ENCODE measurements at places on chromosomes 12 and 14. TPM values are rescaled to one million over a fixed set of nuclear protein-coding genes. Genes with fewer than 3 reads are reported as not detected.

KRT3 gene
- polyA plus RNA-seq, result not detected

NEMF gene
- polyA plus RNA-seq, result 71.9 TPM

JPH4 gene
- polyA plus RNA-seq, result 0.53 TPM

TMEM179 gene
- 8.6 TPM for polyA plus RNA-seq

DNA sequence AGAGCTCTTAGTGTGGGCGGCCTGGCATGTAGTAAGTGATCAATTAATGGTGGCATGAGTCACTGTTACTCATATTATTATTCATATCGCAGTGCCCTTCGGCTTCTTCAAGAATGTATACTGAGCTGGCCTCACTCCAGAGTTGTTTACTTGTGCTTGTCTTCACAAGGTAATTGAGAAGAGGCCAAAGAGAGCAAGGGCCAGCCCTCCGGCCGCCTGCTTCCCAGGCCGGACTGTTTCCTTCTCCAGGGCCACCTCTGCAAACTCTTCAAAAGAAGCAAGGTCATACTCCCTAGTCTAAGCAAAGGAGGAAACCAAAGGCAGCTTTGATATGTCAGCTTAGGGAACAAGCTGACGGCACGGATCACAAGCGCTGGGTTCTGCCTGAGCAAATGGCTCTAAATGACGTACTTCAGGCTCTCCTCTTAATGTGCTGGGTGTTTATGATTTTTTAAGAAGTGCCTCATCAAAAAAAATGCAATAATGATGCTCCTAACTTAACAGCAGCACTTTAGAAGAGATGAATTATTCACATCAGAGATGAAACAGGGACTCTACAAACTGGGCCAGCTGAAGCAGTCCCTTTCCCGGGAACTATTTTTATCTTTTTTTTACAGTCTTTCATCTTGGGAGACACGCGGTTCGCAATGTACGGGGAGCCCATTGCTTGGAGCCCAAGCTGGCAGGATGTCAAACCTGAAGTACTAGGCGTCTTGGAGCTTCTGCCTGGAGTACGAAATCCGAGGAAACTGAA, 65.6 kb upstream of the DLK1 start:
- no peak for DNase-seq
- no peaks in the 10 kb centered on the region for H3K4me1 ChIP-seq
- H3K36me3 ChIP-seq, result no peaks in the 10 kb centered on the region

DNA sequence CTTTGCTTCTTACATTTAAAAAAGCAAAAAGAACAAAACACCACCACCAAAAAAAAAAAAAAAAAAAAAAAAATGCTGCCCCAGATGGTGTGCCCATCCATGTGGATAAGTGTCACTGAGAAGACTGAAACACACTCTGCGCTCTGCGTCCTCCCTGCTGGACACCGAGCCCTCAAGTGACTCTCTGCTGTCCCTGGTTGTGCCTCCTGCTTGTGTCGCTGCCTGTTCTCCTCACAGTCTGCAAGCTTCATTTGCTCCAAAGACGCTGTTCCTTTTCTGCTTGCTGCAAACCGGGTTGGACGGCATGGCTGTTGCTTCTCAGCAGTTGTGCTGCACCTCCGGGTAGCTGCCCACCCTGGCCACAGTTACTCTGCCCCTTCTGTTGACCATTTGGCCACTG, 276.2 kb upstream of the ATP2B1 start:
- no peaks in the 10 kb centered on the region for H3K4me1 ChIP-seq
- H3K27me3 ChIP-seq, result peaks cover 3% of the 10 kb centered on the region
- DNase-seq, result no peak
- no peak overlapping the region for H3K27ac ChIP-seq
- H3K36me3 ChIP-seq, result no peaks in the 10 kb centered on the region

DNA sequence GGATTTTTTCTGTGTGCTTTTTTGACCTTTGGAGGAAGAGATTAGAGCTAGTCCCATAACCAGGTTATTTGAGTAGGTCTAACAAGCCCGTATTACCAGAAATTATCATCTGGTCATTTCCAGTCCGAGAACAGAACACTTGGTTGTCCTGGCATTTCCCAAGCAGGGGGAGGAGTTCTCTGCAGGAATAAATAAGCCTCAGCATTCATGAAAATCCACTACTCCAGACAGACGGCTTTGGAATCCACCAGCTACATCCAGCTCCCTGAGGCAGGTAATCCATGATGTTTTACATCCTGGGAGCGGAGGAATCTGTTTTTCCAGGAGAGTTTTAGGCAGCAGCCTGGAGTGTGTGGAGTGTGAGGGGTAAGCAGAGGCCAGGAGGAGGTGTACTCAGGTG, at the start of gene SERPINA3:
SERPINA3 (plus strand) TSS at position 218 of the 400 bp plus-strand sequence. CDS start 2,051 bp downstream, outside the sequence.
- H3K36me3 ChIP-seq, result no peaks in the 10 kb centered on the region
- no peaks in the 10 kb centered on the region for H3K27me3 ChIP-seq
- H3K27ac ChIP-seq, result no peak within 1 kb of the TSS
- no peak within 1 kb of the TSS for H3K4me3 ChIP-seq

DNA sequence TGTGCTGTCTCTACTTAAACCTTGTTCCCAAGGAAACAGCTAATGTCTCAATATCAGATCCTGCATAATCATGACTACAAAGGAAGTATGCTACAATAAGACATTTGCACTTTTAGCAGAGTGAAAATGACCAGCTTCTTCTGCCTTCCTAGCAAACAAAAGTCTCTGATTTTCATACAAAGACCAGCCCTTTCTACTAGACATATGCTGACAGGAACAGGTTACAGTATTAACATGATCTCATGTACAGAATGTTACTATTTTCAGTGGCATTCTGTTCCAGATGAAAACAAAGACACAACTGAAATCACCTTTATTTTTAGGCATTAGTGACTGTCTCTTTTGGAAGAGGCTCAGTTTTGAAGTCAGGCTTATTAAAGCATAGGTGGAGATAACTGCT, 228.6 kb downstream of the MED13L start:
- H3K27ac ChIP-seq, result peak overlapping the region; percentile 15
- no peaks in the 10 kb centered on the region for H3K36me3 ChIP-seq
- DNase-seq, result no peak

DNA sequence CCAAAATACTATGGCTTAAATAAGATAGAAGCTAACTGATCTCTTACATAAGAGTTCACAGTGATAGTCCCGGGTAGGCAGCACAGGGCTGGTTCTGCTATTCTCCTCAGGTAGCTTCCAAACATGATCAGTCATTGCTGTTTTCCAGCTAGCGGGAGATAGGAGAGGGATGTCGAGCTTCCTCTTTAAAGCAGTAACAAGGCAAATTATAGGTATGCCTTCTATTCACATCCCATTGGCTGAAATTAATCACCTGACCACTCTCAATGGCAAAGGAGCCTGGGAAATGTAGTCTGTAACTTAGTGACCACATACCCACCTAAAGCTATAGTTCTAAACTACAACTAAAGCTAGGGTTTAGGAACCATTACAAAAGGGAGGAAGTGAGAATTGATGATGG, 34.5 kb upstream of the VRK1 start:
- H3K4me3 ChIP-seq, result peak overlapping the region; percentile 13
- no peaks in the 10 kb centered on the region for H3K4me1 ChIP-seq
- peaks cover 3% of the 10 kb centered on the region for H3K27me3 ChIP-seq
- DNase-seq, result peak; percentile 79

GRCh38 chr12:109782326-109782703, 50.9 kb downstream of the TRPV4 start:
- H3K27me3 ChIP-seq, result no peaks in the 10 kb centered on the region
- H3K4me1 ChIP-seq, result peaks cover 2% of the 10 kb centered on the region
- no peak overlapping the region for H3K27ac ChIP-seq
- no peak overlapping the region for H3K4me3 ChIP-seq
- no peak for DNase-seq

All from cardiac muscle cell (in vitro differentiated cells and primary cell).